Cerebellar nuclear complex (tissue), 1 donor: ENCODE measurements at places on chromosomes 7 and 10.

DNA sequence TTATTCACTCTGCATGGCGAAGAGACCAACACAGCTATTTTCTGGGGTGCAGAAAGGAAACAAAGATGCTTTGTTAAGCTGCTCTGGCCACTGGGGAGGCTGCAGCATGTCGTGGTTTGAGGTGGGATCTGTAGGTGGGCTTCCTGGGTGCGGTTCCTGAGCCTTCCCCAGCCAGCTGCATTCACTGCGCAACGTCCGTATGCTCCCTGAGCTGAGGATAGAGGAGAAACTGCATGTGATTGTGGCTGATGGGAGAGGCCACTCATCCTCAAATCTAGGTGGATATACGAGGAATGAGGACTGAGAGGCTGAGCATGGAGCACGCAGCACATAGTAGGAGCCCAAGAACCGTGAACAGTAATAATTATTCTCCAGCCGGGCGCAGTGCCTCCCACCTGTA is 9.9 kb upstream of the DNAAF5 start:
- no peak for DNase-seq

DNA sequence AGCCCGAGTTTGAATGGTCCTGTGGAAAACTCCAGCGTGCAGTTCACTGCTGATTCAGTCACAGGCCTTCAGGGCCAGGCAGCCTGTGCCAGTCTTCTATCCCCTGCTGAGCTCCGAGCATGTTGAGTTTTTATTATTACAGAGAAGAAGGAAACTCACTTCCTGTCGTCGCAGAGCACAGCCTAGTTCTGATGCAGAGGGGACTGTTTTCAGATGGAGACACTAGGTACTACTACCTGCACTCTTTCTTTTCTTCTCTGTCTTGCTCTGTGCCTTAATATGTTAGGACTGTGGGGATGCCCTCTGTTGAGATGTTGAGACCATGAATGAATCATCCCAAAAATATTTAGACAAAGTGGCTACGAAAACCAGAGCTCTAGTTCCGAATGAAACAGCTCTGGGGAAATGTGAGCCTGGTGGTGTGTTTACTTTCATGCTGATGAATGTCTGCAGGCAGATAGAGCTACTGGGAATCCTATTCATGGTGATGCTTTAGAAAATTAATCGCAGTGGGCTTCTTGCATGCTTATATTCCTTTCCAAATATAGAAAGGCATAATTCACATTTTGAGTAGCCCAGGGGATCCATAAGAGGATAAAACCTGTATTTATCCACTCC is 29.6 kb downstream of the CASP7 start:
- DNase-seq = no peak

- no peak for DNase-seq
Measured at GRCh38 chr10:3803927-3804741, 19.1 kb upstream of the KLF6 start.

- DNase-seq = no peak
Measured at GRCh38 chr10:106338486-106338885, 826.0 kb downstream of the SORCS1 start.

- DNase-seq = no peak
Measured at GRCh38 chr10:99569253-99569939, 36.7 kb downstream of the NKX2-3 start.

DNA sequence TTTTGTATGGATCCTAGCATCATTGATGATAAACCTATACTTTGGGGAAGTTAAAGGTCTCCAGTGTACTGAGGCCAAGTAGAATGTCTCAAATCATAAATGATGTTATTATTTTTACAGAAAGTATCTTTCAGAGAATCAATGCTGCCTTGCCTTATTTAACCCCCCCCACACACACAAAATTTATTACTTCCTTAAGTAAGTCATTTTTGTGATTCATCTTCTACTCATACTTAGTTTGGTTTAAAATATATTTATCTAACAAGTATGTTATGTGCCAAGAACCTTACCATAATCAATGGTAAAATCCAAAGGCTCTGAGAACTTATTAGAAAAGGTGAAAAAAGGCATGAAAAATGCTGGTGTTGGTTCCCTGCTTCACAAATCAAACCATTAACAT is 18.8 kb upstream of the CLDN12 start:
- no peak for DNase-seq

GRCh38 chr10:94299417-94299816 is 63.3 kb downstream of the NOC3L start:
- DNase-seq = no peak

DNA sequence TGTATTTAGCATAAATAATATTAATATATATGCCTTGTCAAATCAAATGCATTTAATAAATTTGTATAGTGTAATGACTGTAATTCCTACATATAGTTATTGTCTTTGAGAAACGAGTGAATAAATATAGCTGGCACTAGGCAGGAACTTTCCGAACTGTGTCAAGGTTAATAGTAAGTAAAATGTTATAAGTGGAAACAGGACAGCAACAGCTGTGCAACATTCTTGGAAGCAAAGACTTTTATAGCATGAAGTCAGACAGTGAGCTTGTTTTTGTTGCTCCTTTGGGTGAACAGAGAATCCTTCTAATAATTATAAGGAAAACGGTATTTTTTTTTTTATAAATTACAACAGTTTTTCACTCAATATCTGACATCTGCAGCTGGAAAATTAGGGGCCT is 14.0 kb upstream of the EXOC6 start:
- DNase-seq = no peak

- DNase-seq = no peak
Measured at GRCh38 chr10:60446851-60447250, 57.2 kb upstream of the ANK3 start.

DNA sequence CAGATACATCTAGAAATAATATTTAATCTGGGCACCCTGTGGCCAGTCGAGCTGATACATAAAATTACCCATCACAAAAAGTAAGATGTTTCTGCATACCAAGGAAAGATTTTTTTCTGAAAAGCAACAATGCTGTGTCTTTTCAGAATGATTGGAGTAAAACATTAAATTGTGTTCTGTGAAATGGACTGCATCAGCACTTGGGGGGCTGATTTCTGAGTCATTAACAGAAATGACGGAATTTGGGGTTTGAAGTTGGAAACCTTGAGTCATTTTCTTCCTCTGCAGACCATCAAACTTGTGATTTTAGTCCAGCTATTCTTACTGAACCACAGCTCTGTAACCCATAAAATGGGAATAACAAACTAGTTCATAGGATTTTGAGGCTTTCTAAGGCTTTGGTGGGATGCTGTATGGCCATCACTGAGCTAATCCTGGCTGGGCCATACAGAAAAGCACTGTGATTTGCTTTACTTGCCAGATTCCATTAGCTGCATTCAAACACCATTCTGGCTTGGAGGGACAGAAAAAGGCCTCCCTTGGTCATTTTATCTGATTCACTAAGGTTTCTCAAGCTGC is 739.4 kb upstream of the IGFBP3 start:
- DNase-seq = no peak

GRCh38 chr10:106652279-106652678 is 512.2 kb downstream of the SORCS1 start:
- DNase-seq = no peak

DNA sequence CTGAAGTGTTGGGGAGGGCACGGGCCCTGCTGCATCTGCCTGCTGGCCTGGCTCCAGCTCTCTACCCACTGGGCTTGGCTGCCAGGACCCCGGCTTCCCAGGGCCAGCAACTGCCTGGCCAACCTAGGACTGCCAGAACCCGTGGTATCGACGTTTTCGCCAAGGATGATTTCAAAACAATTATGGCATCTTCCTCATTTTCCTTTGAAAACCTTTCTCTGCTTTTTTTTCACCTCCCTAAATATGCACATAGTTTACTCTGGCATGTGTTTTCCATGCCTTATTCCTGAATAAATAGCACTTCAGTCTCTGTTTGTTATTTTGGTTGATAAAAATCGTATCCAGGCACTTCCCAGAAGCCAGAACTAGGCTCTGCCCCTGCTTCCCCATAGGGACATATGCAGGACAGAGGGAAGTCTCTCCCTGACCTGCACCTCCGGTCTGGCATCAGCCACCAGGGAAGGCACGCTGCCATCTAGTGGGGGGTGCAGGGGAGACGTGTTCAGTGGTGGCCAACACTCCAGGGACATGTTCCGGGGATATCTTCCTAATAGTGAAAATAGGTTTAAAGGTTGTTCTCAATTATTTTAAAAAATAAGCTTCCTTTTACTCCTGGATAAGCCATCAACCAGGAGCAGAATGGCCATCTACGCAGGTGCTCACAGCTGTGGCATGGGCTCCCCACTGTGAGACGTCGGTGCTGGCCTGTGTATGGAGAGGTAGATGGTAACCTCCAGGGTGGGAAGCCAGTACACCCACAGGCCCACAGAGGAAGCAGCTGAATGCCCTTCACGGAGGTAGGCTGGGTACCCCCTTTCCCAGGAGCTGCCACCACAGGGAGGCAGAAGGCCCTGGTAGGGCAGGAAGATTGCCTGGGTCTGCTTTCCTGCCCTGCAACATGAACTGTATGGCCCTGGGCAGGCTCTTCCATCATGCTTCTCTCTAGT is 30.7 kb upstream of the ANTXRL start:
- no peak for DNase-seq

DNA sequence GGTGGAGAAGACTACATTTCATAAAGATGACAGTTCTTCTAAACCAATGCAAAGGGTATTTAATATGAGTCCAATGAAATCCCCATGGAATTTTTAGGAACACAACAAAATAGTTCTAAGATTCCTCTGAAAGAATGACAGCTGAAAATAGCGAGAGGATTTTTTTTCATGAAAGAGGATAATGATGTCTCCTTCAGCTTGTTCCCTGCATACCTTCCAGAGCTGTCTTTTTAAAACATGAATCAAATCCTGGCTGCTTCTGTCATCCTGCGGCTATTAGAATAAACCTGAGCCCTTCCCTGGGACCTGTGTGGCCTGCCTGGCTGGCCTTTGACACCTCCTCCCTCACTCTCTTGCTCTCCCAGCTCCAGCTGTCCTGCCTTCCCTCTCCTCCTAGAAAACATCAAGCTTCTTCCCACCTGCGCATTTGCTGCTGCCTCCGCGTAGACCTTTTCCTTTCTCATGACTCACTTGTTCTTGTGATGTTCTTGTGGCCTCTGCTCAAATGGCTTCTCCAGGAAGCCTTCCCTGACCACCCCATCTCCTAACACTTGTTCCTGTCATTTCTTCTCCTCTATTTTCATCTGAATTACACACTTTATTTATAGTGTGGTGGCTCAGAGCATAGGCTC is 57.4 kb downstream of the EEPD1 start:
- DNase-seq = no peak

DNA sequence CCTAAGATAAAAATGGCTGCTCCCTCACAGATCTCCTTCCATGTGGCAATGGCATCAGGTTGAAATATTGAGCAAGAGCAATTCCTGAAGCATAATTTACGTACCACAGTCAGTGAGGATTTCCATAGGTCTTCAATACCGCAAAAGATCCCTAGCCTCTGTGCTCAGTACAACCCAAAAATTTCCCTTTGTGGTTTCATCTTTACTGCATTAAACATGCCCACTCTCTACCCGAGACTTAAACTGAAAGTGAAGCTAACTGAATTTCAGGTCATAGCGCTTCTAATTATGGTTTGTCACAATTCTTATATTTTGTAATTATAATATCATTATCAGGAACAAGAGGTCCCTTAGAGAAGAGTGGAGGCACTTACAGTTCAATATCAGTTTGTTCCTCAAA is 1071.1 kb downstream of the XPNPEP1 start:
- no peak for DNase-seq

DNA sequence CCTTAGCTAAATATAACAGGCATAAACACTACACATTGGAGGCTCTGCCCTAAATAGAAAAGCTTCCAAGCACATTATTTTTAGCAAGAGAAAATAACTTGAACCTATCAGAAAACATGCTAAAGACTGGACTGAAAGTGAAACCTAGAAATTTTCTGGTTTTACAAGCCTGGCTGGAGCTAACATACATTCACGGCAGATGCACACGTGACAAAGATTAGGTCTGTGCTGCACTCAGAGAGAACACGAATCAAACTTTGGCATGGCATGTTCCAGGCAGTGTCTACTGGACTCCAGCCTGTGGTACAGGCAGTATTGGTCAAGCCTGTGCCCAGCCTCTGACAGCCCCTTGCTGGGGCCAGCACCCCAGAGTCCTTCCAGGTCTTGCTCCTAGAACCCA is 94.1 kb upstream of the PCBD1 start:
- no peak for DNase-seq

DNA sequence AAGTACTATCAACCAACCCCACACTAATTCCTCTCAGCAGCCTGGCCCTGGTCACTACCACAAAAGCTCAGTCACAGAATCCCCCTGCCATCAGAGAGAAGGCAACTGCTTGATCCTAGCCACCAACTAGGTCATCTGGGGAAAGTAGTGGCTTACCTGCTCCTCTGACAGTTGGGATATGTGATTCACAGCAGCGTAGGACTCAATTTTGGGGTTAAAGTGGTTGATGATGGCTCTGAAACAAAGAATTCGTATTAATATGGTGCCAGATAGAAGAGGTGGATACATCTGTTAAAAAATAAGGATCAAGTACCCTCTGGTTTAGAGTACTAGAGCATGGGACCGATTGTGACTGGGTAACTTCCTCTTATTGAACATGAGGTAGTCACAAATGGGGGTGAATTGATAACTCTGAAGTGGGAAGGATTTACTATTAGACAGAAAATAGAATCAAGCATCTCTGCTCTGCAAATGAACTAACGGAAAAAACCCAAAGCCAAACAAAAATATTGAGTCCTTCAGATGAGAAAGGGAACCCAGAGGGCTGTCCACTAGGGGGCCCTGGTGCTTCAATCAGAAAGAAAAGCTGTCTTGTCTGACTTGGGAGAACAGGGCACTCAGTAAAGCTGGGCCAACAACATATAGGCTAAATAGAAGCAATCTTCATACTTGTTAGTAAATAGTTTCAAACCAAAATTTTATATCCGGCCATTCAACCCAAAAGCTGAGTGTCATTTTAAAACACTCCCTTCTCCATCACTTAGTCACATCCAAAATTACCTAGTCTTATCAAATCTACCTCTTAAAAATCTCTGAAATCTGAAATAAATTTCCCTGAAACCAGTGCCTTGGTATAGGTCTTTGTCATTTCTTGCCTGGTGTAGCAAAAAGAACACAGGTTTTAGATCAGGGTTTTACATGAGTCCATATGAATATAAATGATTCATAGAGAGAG is 45.9 kb upstream of the KCNIP2 start:
- peak; percentile 4 for DNase-seq

- DNase-seq = no peak
Measured at GRCh38 chr10:6120691-6121090, 31.9 kb downstream of the RBM17 start.

- no peak for DNase-seq
Measured at GRCh38 chr7:28685242-28685643, 272.9 kb downstream of the TRIL start.

DNA sequence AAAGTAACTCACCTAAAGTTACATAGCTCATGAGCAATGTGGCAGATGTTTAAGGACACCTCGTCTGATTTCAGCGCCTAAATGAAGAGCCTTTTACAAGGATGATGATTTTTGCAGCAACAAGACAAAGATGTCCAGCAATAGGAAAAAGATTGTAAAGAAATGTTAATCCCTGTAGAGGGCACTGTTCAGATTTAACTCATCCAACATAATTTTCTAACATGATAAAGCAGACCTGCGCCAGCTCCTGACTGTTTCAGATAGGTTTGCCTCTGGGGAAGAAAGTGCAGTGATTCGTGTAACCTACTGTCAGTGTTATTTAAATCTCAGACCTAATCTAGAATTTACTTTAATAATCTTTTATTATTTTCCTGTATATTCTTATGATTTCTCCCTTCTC is 595.2 kb downstream of the AUTS2 start:
- DNase-seq = no peak
